NCI-H510A (cell line): ENCODE measurements at places on chromosomes 11 and 22.

DNA sequence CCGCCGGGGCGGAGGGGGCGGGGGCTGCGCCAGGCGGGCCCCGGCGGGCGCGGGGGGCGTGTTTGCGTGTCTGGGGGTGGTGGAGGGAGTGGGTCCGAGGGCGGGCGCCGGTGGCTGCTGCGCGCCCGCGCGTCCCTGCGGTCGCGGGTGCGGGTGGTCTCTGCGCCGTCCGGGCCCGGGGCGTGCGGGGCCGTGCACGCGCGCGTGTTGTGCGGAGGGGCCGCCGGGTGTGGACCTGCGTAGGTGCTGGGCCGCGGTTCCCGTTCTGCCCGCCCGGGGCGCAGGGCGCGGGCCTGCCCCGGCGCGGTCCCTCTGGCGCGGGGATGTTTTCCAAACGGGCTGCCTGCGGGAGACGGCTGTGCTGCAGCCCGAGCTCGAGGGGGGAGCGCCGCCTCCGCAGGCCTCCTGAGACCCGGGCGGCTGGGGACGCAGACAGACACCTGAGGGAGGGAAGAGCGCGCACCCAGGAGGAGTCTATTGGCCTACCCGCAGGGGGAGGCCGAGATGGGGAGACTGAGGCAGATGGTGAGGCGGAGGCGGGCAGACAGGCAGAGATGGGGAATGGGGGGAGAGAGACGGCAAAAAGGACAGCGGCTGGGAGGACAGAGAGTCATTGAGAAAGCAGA, 442 bp downstream of the PELI3 start:
- DNase-seq, result no peak

DNA sequence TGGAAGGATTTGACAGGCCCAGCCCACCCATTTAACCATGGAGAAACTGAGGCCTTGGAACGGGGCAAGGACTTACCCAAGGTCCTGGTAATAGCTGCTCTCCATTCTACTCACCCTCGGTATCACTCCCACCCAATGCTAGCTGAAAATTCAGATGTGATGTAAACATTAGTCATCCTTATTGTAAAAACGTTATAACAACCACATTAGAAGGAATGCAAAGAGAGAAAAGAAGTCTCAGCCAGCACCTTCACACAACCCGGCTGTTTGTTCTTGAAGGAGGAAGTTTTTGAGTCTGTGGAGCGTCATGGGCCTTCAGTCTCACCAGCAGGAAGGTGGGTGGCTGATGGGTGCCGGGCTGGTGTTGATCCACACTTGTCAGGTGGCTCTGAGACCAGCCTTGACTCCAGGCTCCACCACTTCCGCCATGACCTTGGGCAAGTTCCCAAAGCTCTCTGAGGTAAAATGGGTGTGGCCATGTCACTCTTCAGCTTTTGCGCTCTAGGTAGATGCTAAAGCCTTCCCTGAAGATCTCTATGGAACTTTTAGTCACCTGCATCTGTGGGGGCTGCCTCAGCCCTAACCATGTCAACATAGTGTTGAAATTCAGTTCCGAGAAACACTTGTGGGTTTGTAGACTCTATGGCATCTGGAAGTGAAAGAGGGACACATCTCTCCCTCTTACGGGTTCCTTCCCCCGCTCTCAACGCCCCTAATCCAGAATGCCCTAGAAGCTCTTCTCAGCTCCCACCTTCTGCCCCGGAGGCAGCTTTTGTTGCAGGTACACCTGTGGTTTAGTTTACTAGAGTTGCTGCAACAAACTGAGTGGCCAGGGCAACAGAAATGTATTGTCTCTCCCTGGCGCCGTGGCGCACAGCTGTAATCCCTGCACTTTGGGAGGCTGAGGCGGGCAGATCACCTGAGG, 14.8 kb downstream of the CD6 start:
- DNase-seq, result no peak

DNA sequence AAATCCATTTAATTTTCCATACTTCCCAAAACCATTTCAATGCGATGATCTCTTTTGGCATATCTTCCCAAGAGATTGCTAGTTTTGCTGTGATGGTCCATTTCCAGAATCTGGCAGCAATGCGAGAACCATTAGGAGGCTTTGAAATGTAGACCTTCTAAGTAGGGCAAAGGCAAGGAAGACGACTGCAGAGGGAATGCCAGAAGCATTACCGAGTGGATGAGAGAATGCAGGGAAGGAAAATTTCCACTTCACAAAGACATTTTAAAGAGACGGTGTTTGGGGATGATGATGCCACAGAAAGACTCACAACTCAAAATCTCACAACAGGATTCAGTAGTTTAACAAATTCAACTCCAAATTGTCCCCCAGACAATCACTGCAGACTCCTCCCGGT, 471 bp upstream of the CEP126 start:
- DNase-seq, result no peak

GRCh38 chr11:127471662-127472061, 471.1 kb upstream of the KIRREL3 start:
- DNase-seq, result no peak

DNA sequence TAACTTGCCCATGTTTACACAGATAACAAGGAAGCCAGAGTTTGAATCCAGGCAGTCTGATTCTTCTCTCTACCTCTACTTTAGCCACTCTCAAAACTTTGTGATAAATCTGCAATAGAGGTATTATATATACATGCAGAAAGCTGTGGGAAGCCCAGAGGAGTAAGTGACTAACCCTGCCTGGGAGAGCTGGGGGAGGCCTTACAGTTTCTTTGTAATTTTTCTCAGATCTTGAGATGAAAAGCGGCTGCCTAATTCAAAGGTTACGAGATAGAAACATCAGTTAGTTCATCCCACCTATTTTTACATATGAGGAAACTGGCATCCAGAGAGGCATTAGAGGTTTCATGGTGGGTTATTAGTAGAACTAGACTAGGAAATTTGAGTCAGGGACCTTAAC, 4.9 kb downstream of the STIM1 start:
- DNase-seq, result no peak

DNA sequence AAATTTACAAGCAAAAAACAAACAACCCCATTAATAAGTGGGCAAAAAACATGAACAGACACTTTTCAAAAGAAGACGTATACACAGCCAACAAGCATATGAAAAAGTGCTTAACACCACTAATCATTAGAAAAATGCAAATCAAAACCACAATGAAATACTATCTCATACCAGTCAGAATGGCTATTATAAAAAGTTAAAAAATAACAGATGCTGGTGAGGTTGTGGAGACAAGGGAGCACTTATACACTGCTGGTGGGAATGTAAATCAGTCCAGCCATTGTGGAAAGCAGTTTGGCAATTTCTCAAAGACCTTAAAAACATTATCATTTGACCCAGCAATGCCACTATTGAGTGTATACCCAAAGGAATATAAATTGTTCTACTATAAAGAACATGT, 72.3 kb downstream of the BBOX1 start:
- no peak for DNase-seq

DNA sequence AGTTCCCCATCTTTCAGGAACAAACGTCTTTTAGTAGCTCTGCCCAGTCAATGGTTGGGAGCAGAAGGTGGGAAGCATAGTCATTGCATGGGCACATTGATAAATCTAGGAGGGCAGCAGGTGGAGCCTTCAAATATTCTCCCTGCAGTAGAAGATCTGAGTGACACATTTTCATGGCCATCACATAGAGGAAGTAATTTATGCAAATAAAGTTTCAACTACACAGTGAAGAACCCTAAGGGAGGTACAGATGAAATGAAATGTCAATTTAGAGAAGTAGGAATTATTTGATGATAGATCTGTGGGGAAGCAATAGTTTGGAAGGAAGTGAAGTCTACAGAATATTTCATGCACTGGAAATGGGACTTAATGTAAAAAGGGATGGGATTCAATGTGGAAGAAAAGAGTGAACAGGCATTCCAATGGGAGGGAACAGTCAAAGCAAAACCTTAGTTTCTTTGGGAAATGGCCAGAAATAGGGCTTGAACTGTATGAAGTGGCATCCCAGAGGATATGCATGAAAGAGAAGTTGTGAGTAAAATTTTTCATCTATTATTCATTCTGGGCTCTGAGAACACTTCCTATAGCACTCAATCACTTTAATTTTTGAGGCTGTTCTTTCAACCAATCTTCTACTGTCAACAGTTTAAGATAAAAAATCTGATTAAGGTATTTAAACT, 256.2 kb upstream of the LUZP2 start:
- no peak for DNase-seq

- no peak for DNase-seq
Measured at GRCh38 chr11:35655856-35656255, 6.7 kb upstream of the TRIM44 start.

DNA sequence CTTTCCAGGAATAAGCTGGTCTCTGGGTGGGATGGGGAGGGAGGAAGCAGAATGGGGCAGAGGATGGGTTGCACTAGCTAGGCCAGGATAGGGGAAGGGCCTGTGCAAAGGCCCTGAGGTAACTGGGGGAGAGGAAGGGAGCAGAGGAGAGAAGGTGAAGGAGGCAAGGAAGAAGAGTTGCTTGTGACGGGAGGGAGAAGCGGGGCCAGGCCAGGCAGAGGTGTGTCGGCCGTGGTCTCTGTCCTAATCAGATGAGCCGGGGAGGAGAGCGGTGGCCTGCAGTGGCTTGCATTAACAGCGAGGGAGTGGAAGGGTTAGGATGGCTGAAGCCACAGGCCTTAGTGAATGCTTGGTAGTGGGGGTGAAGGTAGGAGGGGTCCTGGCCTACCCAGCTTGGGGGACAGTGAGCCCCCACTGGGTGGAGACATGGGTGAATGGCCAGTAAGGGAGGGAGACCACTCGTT, 6.0 kb upstream of the DERL3 start:
- DNase-seq, result no peak

- no peak for DNase-seq
Measured at GRCh38 chr11:104564921-104565582, 333.2 kb downstream of the CASP12 start.

DNA sequence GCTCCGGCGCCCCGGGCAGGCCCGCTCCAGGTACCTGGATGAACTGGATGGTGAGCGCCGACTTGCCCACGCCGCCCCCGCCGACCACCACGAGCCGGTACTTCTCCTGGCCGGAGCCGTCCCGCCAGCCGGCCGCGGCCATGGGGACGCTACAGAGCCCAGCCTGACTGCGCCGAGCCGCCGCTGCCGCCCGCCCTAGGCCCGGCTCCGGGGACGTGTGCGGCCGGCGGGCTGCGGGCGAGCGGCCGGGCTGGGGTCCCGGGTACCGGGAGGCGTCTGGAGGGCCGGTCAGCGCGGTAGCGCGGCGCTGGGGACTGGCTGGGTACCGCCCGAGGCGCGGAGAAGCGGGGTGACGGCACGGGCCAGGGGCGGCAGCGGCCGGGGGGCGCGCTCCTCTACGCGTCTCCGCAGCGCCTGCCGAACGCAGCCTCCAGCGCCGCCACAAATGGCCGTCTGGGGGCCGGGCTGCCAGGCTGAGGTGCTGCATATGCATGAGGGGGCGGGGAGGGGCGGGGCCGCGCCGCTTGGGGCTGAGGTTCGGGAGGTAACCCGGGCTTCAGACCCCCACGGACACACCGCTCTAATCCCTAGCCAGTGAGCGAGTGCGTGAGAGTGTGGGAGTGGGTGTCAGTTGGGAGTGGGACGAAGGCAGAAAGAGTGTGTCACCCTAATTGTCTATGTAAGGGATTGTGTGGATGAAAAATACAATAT, at the start of gene RRAS2:
TSS of gene RRAS2 (minus strand) at position 455 of the 711 bp plus-strand sequence. CDS start at position 142, 313 bp downstream.
- peak; percentile 34 for DNase-seq

DNA sequence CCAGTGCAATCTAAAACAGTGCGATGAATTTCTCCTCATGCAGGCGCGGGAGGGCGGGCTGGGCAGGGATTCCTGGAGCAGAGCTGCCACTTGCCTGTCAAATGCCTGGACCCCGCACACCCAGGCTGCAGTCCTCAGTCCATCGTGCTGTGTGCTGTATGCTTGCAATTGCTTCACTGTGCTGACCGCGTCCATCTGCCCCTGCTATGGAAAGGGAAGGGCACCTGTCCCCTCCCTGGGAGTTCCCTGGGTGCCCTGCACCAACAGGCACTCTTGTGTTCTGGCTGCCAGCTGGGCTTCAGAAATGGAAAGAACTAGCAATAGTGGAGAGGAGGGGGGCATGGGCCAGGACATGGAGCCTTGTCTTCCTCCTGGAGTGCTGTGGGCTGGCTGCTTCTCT, 185.4 kb upstream of the B3GAT1 start:
- DNase-seq, result no peak

GRCh38 chr11:4543561-4543960, 1.4 kb upstream of the OR52M1 start:
- no peak for DNase-seq

- no peak for DNase-seq
Measured at GRCh38 chr11:63289658-63290057, 46.3 kb upstream of the SLC22A25 start.

DNA sequence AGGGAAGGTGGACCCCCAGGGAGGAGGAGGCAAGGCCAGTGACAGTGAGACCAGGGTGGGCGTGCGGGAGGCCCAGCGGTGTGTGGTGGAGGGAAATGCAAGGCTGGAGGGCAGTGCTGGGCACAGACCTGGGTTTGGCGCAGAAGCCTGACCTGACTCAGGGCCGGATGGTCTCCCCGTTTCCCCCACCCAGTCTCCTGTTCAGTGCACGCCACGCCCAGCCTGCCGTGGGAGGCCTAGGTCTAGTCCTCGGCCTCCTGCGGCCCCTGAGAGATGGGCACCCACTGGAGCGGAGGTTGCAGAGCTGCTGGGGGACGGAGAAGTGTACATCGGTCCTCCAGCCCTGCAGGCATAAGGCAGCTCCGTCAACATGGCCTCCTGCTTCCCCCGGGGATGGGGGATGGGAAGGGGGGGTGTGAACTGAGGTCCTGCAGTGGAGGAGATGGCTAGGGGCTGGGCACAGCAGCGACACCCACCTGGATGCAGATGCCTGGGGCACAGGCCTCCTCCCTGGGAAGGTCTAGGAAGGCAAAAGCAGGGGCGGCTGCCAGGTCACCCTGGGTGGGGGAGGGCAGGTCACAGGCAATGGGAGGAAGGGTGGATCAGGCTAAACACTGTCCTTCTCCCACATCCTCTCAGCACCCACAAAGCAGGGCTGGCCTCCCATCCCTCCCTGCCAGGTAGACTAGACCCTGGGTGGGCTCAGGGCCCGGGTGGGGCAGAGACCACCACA, 15.9 kb downstream of the IL17REL start:
- DNase-seq, result no peak

GRCh38 chr11:71247551-71248250, 4.7 kb downstream of the SHANK2 start:
- DNase-seq, result no peak

- DNase-seq, result no peak
Measured at GRCh38 chr22:41664951-41665350, 23.7 kb downstream of the SNU13 start.

DNA sequence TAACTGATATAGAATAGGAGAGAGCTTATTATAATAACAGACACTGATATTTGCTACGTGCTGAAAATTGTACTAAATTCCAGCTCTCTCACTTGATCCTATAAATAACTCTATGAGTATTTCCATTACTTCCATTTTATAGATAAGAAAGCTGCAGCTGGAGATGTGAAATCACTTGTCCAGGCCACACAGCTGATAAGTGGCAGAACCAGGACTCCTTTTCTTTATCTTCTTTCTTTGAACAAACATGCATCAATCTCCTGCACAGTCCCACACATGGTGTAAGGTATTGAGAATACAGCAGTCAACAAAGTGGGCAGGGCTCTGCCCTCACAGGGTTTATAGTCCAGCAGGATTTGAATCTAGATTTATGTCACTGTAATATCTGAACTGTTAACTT, 652.1 kb downstream of the NELL1 start:
- no peak for DNase-seq
